ENCODE measurements at places on chromosomes 12 and 14.

- no peak overlapping the region for H3K4me3 ChIP-seq
- no peaks in the 10 kb centered on the region for H3K4me1 ChIP-seq
- no peaks in the 10 kb centered on the region for H3K27me3 ChIP-seq
- no peaks in the 10 kb centered on the region for H3K36me3 ChIP-seq
- no peak for DNase-seq
Measured at GRCh38 chr14:20774258-20774824, 6.1 kb downstream of the EDDM3B start.

DNA sequence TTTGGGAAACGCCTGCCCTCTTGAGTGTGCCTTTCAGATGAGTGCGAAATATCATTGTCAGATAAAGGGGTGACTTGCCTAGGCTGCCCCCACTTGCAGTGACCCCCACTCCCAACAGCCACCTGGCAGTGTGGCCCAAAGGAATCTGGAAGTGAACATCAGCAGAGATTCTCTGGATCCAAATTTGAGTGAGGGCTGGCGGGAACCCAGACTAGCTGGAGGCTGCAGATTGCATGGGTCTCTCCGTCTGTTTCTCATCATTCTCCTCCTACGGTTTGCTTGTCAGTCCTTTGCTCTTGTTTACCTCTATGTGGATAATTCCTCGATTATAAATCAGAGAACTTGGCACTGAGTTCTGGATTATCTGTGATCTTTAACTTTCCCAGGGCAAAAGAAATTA, 280.8 kb downstream of the ZFP36L1 start:
- peaks cover 43% of the 10 kb centered on the region for H3K4me1 ChIP-seq
- no peak for DNase-seq
- H3K27me3 ChIP-seq: no peaks in the 10 kb centered on the region
- H3K4me3 ChIP-seq: no peak overlapping the region

DNA sequence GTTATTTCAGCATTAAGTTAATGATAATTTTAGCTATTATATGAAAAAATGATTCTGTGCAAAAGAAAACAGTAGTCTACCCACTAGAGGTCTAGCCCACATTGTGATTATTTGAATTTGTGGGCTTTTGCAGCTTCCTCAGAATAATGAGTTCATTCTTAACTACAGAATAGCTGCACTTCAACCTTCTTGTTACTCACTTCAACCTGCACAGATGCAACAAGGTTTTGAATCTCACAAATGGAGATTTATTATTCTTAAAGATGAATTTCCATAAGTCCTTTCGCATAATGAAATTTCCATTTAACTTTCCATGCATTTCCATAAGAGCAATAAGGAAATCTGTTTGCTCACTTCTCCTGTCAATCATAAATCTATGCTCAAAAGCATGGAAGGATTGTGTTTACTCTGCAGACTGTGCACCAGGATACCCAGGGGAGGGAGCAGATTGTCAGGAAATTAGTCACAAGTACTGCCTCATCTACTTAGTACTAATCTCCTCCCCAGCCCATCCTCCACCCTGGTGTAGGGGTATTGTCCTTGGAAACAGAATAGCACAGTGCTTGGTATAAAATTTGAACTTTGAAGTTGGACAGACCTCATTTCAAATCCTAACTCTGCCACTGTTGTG, 24.1 kb downstream of the PTGER2 start:
- DNase-seq: no peak
- no peaks in the 10 kb centered on the region for H3K27me3 ChIP-seq
- no peaks in the 10 kb centered on the region for H3K36me3 ChIP-seq
- no peak overlapping the region for H3K4me3 ChIP-seq
- H3K4me1 ChIP-seq: no peaks in the 10 kb centered on the region
- H3K27ac ChIP-seq: no peak overlapping the region

- no peak for DNase-seq
- H3K27me3 ChIP-seq: no peaks in the 10 kb centered on the region
- H3K36me3 ChIP-seq: no peaks in the 10 kb centered on the region
- no peak overlapping the region for H3K4me3 ChIP-seq
- no peaks in the 10 kb centered on the region for H3K4me1 ChIP-seq
Measured at GRCh38 chr12:123836292-123836691, 74.2 kb downstream of the DNAH10 start.

GRCh38 chr12:114744691-114745090, 60.7 kb upstream of the TBX3 start:
- no peaks in the 10 kb centered on the region for H3K4me1 ChIP-seq
- H3K4me3 ChIP-seq: no peak overlapping the region
- no peak overlapping the region for H3K27ac ChIP-seq
- no peaks in the 10 kb centered on the region for H3K36me3 ChIP-seq
- no peak for DNase-seq
- no peaks in the 10 kb centered on the region for H3K27me3 ChIP-seq

GRCh38 chr12:56107242-56107641, 2.9 kb downstream of the PA2G4 start:
- peaks cover 54% of the 10 kb centered on the region for H3K36me3 ChIP-seq
- H3K4me1 ChIP-seq: peaks cover 17% of the 10 kb centered on the region
- no peak overlapping the region for H3K27ac ChIP-seq
- H3K4me3 ChIP-seq: no peak overlapping the region

- H3K27ac ChIP-seq: peak overlapping the region; percentile 94
- peaks cover 20% of the 10 kb centered on the region for H3K4me1 ChIP-seq
- H3K27me3 ChIP-seq: no peaks in the 10 kb centered on the region
- no peaks in the 10 kb centered on the region for H3K36me3 ChIP-seq
Measured at GRCh38 chr12:52944683-52945388, 4.1 kb upstream of the KRT18 start.

- DNase-seq: peak; percentile 48
- peak overlapping the region; percentile 94 for H3K27ac ChIP-seq
- H3K27me3 ChIP-seq: no peaks in the 10 kb centered on the region
- H3K36me3 ChIP-seq: no peaks in the 10 kb centered on the region
- H3K4me3 ChIP-seq: no peak overlapping the region
Measured at GRCh38 chr14:68471029-68471963, 321.6 kb downstream of the ZFP36L1 start.

GRCh38 chr12:75208856-75209811, 505 bp downstream of the KCNC2 start:
- no peak overlapping the region for H3K27ac ChIP-seq
- H3K36me3 ChIP-seq: no peaks in the 10 kb centered on the region
- peaks cover 10% of the 10 kb centered on the region for H3K27me3 ChIP-seq
- H3K4me3 ChIP-seq: no peak overlapping the region
- no peak for DNase-seq

DNA sequence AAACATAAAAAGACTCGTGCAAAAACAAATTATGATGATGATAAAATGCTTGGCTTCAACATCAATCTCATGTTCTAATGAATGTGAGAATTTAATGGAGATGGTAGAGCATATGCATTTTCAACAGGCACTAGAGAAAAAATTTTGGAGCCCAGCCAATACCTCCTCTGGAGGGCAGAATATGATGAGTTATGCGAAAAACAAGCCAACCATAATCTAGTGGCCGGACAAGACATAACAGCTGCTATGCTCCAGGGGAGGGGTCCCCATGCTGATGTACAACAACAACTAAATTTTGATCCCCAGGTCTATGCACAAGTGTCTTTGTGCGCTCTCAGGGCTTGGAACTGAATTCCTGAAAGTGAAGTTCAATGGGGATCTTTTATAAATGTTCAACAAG, 1197.5 kb downstream of the LRFN5 start:
- no peaks in the 10 kb centered on the region for H3K27me3 ChIP-seq
- H3K4me1 ChIP-seq: no peaks in the 10 kb centered on the region
- DNase-seq: no peak
- H3K27ac ChIP-seq: no peak overlapping the region
- no peaks in the 10 kb centered on the region for H3K36me3 ChIP-seq
- no peak overlapping the region for H3K4me3 ChIP-seq

DNA sequence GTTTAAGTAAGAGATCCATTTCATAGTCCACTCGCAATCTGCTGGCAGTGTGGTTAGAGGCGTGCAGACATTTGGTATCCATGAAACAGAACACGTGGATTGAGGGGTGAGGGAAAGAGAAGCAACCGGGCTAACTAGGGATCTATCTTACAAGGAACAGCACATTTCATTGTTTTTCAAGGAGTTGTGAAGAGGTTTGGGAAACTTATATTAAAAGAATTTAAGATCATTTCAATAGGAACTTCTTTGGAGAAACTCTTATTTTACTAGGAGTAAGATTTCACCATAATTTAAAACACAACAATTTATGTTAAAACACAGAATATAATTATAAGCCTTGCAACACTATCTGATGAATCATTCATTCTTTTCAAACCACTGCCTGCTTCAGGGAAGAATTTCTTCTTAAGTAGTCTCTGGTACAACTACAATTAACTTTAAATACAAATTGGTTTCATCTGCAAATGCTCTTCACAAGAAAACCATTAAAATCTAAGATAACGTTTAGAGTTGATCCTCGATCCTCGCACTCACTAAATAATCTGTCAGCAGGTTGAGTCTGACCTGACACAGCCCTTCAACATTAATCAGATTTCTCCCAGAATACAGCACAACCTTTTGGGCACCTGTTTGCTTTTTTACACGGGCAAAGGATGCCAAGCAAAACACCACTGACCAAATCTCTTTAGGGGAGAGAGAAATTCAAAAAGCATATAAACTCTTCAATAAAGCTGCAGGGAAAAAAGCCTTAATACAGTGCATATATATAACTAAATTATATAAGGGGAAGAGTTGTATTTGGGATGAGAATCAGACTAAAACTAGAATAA, 27.3 kb downstream of the PPTC7 start:
- no peak overlapping the region for H3K27ac ChIP-seq
- H3K36me3 ChIP-seq: no peaks in the 10 kb centered on the region
- H3K4me1 ChIP-seq: peaks cover 12% of the 10 kb centered on the region
- no peaks in the 10 kb centered on the region for H3K27me3 ChIP-seq
- no peak overlapping the region for H3K4me3 ChIP-seq
- DNase-seq: no peak

DNA sequence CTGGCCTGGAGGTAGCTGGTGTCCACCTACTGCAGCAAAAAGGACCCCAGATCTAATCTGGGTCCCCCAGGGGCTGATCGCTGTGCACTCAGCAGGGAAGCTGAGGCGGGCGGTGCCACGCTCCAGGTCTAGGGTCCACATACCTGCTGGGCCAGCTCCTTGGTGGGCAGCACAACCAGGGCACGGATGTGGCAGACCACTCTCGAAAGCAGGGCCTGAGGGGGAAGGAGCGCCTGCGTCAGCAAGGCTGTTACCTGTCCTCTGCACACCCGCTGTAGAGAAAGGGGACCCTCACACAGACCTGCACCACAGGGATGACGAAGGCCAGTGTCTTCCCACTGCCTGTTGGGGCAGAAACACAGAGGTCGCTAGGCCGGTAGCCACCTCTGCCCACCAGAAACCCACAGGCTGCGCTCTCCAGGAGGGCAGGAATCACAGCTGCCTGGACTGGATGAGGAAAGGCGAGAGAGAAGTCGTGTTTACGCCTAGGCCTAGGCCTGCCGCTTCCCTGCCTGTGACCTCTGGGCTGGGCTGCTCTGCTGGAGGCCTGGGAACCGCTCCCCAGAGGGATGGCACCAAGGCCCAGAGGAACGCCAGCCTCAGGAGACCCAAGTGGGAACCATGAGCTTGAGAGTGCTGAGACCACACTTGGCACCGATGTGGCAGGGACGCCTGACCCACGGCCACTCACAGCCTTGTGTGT, 2.0 kb downstream of the DDX51 start:
- no peak for DNase-seq
- H3K4me3 ChIP-seq: no peak overlapping the region
- H3K4me1 ChIP-seq: peaks cover 18% of the 10 kb centered on the region
- H3K27me3 ChIP-seq: no peaks in the 10 kb centered on the region
- H3K36me3 ChIP-seq: peaks cover 37% of the 10 kb centered on the region
- no peak overlapping the region for H3K27ac ChIP-seq

GRCh38 chr12:17278946-17279345, 673.0 kb upstream of the LMO3 start:
- H3K27ac ChIP-seq: no peak overlapping the region
- no peak overlapping the region for H3K4me3 ChIP-seq
- H3K27me3 ChIP-seq: no peaks in the 10 kb centered on the region
- no peaks in the 10 kb centered on the region for H3K4me1 ChIP-seq

GRCh38 chr14:49546766-49547165, 39.4 kb downstream of the RPS29 start:
- DNase-seq: no peak
- H3K36me3 ChIP-seq: no peaks in the 10 kb centered on the region

DNA sequence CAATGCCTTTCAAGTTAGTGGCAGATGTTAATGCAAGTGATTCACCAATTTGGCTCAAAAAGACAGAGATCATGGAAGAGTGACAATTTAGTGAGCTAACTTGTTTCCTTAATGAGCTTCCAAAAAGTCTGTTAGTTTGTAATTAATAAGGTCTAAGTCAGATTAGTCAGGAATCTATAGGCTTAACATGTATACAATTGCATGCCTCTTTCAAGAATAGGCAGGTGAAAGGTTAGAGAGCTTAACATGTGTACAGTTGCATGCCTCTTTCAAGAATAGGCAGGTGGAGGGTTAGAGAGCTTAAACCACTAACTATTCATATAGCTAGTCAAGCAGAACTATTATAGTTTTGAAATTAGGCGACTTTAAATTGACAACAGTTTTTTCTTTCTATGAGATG, 663.8 kb downstream of the C12orf50 start:
- no peak overlapping the region for H3K27ac ChIP-seq
- no peak for DNase-seq
- H3K4me3 ChIP-seq: no peak overlapping the region
- no peaks in the 10 kb centered on the region for H3K27me3 ChIP-seq

DNA sequence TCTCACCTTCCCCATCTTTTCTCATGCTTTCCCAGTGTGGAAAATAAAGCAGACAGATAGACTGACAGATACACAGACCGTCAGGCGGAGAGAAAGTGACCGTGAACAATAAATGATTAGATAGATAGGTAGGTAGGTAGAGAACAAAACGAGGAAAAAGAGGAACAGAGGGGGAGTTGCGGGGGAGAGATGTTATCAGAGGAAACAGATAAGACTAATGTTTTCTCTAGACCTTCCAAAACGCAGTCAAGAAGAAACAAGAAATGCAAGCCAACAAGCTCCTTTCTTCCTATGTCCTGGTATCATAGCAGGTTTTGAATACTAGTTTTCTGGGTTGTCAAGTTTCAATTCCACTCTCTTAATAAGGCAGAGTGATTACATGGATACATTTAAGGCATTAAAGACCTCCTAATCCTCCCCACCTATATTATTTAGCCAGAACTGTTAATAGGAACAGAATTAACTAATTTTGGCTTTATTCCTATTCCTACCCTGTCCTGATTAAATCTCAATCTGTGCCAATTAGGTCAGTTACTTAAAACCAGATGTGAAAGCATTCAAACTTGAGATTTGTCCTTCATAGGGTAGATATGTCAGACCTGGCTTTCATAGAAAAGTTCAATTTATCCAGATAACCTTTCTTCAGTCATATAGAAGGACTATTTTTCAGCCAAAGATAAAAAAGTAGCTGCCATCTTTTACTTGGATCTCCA, 89.0 kb upstream of the PTPRR start:
- H3K4me1 ChIP-seq: no peaks in the 10 kb centered on the region
- H3K4me3 ChIP-seq: no peak overlapping the region
- no peaks in the 10 kb centered on the region for H3K36me3 ChIP-seq

GRCh38 chr12:90978117-90978770, 23.3 kb upstream of the CCER1 start:
- H3K27me3 ChIP-seq: no peaks in the 10 kb centered on the region
- no peak overlapping the region for H3K4me3 ChIP-seq
- H3K27ac ChIP-seq: no peak overlapping the region
- H3K4me1 ChIP-seq: no peaks in the 10 kb centered on the region
